ENCODE measurements at places on chromosomes 13 and 19.

GRCh38 chr13:76854894-76855293, 31.3 kb downstream of the KCTD12 start:
- DNase-seq = no peak

DNA sequence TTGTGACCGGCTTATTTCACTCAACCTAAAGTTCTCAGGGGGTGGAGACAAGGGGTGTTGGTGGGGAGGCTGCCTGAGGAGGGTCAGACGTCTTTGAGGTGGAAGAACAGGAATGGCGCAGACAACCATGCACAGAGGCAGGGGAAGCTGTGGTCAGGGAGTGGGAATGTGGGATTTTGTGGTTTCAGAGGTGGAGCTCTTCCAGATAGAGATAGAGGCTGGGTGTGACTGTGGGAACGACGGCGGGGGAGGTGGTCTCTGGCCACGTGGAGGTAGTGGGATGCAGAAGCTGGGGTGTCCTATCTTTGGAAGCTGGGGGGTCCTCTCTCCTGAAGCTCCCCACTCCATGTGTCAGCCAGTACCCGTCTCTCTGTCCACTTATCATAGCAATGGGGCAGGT, 7.8 kb upstream of the KLK14 start:
- DNase-seq = no peak

GRCh38 chr13:105763851-105764250, 771.6 kb downstream of the EFNB2 start:
- no peak for DNase-seq

DNA sequence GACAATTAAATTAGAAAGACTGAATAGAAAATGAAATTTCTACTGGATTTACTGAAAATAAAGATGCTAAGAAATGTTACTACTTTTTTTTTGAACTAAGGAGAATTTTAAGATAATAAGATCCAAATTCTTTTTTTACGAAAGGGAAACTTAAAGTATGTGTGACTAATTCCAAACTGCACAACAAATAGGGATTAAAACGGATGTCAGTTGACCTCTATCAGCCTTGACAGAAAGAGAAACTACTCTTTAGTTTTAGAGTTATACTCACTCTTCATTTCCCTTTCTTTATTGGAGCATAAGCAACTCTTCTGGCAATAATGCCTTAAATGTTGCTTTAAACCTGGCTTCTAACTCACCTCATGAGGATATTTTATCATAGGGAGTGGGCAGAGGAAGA, 273.8 kb downstream of the SLITRK6 start:
- DNase-seq = no peak

DNA sequence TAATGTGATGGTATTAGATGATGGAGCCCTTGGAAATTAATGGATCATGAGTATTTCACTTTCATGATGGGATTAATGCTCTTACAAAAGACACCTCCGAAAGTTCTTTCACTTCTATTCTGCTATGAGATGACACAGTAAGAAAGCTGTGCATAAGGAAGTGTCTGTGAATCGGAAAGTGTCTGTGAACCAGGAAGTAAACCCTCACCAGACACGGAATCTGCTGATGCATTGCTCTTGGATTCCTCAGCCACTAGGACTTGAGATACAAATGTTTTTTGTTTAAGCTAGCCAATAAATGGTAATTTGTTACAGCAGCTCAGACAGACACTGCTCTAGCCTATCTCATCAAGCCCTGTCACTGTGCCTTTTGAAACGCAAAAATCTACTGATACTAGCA, 440.4 kb upstream of the PRR20A start:
- DNase-seq = no peak

GRCh38 chr13:113428469-113428865, 24.8 kb downstream of the ADPRHL1 start:
- DNase-seq = no peak

DNA sequence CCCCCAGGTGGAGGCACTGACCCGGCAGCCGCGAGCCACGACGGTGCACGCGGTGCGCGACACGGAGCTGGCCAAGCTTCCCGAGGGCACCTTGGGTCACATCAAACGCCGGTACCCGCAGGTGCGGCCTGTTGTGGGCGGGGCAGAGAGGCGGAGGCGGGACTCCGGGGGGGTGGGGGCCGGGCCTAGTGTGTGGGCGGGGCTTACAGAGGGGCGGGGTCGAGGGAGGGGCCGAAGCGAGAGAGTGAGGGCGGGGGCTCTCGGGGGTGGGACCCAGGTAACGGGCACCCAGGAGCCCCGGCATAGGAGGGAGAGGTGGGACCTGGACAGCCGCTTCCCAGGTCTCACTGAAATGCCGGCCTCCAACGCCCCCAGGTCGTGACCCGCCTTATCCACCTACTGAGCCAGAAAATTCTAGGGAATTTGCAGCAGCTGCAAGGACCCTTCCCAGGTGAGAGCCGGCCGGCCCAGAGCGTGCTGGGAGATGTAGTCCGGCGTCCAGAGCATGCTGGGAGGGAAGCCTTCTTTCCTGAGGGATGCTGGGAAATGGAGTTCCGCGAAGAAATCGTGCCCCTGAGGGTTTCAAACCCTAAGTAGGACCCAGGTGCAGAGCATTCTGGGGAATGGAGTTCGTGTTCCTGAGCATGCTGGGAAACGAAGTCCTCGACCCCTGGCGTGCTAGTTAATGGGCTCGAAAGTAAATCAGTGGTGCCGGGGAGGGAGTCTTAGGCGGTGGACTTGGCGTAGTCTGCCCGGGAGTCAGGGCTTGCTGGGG, 15.7 kb downstream of the PNPLA6 start:
- DNase-seq = no peak

GRCh38 chr13:23512762-23513395, 57.3 kb upstream of the TNFRSF19 start:
- DNase-seq = no peak

- DNase-seq = no peak
These were observed 9.1 kb downstream of the SPINT2 start for GRCh38 chr19:38273499-38273898.

DNA sequence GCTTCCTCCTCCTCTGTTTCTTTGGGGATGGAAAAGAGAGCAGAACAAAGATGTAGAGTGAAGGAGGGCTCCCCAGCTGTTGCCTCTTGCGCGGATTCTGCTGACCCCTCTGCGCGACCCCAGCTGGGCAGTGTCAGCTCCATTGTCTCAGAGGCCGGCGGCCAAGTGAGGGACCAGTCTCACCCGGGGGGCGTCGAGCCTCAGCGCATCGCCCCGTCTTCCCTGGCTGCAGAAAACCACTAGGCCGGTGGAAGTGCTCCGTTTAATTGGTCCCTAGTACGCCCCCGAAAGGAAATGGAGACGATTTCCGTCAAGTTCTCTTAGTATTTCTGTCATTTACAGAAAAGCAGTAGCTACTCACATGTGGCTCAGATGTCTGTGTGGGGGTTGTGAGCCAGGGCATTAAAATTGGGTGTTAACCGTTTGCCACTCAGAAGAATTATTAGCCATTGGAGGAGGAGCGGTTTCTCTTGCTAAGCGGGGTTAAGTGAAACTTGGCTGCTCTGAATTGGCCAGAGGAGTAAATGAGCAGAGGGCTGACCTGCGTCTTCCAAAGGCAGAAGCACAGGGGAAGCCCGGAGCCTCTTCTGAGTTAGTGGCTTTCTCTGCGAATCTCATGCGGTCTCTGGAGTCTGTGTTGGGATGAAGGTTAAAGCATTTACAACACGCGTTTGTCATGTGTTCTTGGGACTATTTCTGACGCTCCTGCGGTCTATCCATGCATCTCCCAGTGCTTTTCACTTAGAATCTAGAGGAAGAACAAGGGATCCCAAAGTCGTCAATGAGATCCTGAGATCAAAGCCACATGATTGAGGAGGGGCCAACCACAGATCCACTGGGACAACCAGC, 132.8 kb upstream of the MYO16 start:
- no peak for DNase-seq

- DNase-seq = no peak
These were observed 398.9 kb upstream of the ZNF507 start for GRCh38 chr19:31946491-31946890.

DNA sequence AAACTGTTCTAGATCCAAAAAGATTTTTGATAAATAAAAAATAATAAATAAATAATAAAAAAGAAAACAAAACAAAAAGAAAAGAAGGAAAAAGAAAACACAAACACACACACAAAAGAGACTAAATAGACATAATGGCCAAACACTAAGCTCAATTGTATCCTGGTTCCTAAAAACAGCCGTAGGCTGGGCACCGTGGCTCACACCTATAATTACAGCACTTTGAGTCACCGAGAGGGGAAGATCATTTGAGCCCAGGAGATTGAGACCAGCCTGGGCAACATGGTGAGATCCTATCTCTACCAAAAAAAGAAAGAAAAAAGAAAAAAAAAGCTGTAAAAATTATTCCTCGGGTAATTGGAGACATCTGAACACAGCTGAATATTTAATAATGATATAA, 8.9 kb downstream of the ETHE1 start:
- DNase-seq = no peak

- DNase-seq = no peak
These were observed 8.2 kb upstream of the ZNF431 start for GRCh38 chr19:21133633-21134032.

- DNase-seq = no peak
These were observed 18.0 kb upstream of the POP4 start for GRCh38 chr19:29588095-29588494.

- DNase-seq = no peak
These were observed 7.7 kb downstream of the LMNB2 start for GRCh38 chr19:2449019-2449418.

- DNase-seq = no peak
These were observed 2.6 kb downstream of the IGFL2 start for GRCh38 chr19:46150606-46151005.

- no peak for DNase-seq
These were observed 32.8 kb downstream of the ANKRD10 start for GRCh38 chr13:110881839-110882627.

DNA sequence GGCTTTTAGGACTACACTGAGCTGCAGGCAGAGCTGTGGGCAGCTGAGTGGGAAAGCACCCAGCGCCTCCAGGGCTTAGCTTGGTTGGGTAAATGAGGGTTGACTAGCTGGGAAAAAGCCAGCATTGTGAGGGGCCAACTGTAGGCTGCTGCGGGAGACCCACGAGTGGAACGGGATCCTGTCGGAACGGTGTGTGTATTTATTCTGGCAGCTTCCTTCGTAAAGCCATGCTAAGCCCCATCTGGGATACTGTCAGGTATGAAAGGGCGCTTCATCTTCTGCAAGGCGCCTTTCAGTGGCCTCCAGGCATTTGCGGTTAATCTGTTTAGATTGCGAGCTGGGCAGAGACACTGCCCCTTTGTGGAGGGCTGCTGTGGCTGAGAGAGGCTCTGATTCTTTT, 39.5 kb upstream of the CNMD start:
- DNase-seq = no peak

DNA sequence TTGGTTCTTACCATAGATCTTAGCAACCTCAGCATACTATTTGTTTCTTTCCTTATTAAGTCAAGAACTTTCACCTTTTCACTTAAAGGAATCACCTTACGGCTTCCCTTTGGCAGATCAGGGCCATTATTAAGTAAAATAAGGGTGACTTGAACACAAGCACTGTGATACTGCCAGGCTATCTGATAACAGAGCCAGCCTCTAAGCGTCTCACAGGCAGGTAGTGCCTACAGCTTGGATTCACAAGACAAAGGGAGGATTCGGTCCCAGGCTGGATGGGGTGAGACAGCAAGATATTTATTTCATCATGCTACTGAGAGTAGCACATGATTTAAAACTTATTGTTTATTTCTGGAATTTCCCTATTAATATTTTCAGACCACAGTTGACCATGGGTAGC, 218.6 kb downstream of the FOXO1 start:
- DNase-seq = no peak

GRCh38 chr19:39563408-39563807, 23.4 kb upstream of the EID2 start:
- no peak for DNase-seq

GRCh38 chr19:45947926-45948325, 25.7 kb downstream of the NOVA2 start:
- DNase-seq = no peak

GRCh38 chr19:15935167-15935702, 906 bp upstream of the CYP4F11 start:
- no peak for DNase-seq

DNA sequence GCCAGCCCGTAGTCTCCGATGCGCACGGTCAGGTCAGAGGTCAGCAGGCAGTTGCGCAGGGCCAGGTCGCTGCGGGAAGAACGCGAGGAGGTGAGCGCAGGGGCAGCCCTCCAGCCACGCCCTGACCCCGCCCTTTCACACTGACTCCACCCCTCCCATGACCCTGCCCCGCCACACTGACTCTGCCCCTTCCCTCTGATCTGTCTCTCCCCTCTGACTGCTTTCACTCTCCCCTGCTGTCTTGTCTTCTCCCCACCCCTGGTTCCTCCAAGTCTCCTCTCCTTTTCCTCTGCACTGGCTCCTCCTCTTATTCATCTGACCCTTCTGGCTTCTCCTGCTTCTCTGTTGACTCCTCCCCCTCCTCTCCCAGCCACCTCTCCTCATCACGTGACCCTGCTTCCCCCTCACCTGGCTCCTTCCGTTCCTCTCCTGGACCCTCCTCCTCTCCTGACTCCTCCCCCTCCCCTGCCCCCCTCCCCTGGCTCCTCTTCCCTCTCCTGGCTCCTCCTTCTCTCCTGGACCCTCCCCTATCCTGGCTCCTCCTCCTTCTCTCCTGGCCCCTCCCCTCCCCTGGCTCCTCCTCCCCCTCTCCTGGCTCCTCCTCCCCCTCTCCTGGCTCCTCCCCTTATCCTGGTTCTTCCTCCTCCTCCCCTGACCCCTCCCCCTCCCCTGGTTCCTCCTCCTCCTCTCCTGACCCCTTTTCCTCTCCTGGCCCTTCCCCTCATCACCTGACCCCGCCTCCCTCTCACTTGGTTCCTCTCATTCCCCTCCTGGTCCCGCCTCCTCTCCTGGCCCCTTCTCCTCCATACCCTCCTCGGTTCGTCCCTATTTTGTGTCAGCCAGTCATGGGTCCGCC, 9.9 kb downstream of the LMTK3 start:
- DNase-seq = no peak

DNA sequence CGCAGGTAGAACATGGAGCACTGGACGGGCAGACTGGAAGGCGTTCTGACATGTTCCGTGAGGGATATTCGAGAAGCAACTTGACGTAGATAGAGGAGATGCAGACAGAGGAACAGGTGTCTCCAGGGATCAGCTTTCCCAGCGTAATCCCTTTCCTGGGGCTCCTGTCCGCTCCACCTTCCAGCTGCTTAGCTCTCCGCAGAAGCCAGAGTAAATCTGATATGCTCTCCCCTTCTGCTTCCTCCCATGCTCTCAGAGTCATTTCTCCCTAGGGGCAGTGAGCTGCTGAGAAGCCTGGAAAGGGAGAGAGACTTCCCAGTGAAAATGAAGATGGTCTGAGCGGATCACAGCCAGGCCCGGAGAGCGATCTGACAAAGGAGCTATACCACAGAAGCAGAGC, 23.0 kb upstream of the OLFM4 start:
- no peak for DNase-seq

- no peak for DNase-seq
These were observed 12.1 kb upstream of the MYCBP2 start for GRCh38 chr13:77338961-77339401.

GRCh38 chr19:6849876-6850275, 37.5 kb upstream of the ADGRE1 start:
- DNase-seq = no peak

- no peak for DNase-seq
These were observed 4.8 kb downstream of the NR2F6 start for GRCh38 chr19:17240826-17241399.

Measured in AG09309 (cell line).